ACHN (cell line): ENCODE measurements at places on chromosomes 6 and 20.

DNA sequence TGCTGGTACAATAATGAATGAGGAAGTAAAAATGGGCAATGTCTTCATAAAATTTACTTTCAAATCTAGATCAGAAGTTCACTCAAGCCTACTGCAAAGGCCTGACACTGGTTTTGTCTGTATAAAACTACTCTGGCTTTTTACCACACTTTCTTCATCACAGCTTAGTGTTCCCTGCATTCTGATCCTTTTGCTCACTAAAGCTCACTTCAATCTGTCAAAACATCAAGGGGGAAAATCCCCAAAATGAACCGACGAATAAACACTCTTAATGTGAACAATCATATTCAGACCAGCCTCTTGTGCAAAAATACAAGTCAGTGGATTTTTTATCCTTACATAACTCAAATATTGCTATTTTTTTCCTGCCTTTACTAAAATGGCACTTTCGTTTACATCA lies 98.5 kb downstream of the PRDM1 start:
- DNase-seq: no peak

GRCh38 chr6:119476554-119476953 lies 127.0 kb upstream of the MAN1A1 start:
- DNase-seq: no peak

DNA sequence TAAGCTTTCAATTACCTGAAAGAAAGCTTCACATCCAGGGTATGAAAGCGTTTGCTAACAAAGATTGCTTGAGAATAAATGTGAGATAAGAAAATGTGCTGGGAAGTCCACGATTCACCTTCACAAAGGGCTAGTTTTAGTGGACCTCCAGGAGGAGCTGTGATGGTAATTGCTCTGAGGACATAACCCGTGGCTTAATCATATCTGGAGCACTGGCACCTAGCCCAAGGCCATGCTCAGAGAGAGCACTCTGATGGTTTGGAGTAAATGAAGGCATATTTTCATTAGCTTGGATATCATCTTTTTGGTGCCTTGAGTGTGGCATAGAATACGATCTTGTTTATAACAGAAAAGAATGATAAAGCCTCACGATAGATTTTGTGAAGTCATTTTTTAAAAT lies 46.9 kb upstream of the BACH2 start:
- peak; percentile 25 for DNase-seq

DNA sequence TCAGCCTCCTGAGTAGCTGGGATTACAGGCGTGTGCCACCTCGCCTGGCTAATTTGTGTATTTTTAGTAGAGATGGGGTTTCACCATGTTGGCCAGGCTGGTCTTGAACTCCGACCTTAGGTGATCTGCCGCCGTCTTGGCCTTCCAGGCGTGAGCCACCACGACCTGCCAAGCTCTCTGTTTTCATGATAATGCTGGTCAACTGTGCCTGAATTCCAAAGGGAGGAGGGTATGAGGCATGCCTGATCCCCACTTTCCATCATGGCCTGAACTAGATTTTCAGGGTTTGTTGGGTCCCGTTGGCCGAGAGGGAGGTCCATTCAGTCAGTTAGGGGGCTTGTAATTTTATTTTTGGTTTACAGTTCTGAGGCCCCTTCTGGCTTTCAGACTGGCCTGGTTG lies 28.0 kb upstream of the ANGPT4 start:
- DNase-seq: no peak

DNA sequence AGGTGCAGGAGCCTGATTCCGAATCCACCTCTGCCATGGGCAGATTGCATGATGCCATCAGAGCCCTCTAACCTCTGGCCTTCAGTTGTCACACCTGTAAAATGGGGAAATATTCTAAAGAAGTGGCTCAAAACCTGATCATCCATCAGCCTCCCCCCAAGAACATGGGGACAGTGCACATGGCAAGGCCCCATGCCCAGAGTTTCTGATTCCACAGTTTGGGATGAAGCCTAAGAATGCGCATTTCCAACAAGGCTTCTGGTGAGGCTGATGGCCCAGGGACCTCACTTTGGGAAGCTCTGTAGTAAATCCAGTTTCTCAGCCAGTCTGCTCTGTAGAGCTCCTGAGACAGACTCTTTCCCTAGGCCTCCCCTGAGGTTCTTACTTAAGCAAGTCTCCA lies 119.9 kb upstream of the CD93 start:
- no peak for DNase-seq

DNA sequence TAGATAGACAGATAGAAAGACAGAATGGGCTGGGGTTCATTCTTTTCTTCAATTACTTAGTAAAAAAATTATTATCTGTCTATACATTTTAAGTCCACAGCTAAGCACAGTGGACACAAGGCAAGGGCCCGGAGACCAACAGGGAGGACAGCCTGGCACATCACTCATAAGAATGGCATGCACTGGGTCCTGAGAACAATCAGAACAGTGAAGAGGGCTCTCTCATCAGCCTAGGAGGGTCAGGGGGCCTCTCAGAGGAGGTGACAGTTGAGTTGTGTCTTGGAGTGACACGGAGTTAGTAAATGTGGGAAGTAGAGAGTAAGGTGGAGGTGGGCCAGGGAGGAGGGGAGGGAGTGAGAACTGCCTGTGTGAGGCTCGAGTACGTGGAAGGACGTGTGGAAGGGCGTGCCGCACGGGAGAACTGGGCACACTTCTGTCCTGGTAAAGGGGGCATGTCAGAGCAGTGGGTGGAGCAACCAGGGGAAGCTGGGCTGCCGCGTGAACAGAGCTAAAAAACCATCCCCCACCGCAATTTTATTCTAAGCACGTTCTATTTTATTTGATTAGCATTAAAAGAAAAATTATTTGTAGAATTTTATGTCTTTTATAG lies 45.1 kb upstream of the DSP start:
- no peak for DNase-seq

- no peak for DNase-seq
These were observed 4.6 kb downstream of the MAP3K5 start for GRCh38 chr6:136787726-136788068.

- DNase-seq: no peak
These were observed 40.8 kb upstream of the ATXN1 start for GRCh38 chr6:16802071-16802470.

GRCh38 chr20:24275946-24276705 lies 193.3 kb upstream of the SYNDIG1 start:
- DNase-seq: no peak

GRCh38 chr20:40558212-40558611 lies 130.8 kb downstream of the MAFB start:
- no peak for DNase-seq

DNA sequence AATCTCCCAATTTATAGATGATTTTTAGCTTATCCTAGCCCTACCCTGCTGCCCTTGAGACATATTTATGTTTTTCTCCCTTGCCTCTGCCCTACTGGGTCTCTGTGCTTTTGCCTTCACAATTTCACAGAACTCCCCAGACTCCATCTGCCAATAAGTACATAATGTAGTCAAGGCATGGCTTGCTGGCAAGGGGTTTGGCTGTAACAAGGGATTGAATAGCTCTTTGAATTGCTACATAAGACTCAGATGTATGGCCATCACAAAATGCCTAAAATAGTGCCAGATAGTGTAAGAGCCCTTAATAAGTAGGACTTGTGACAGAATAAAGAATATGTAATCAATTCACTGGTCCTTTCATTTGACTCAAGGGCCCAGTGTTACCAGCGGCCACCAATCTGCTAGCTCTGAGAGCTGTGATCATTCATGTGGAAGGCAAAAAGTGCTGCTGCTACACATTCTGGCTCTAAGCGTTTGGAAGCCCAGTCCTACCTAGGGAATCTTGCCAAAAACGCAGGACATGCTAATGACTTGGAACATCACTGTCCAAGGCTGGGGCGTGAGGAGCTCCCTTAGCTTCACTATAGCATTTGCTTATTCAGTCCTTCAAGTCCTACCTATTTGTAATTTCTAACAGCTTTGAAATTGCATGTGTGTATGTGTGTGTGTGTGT lies 20.5 kb downstream of the CLVS2 start:
- DNase-seq: no peak

GRCh38 chr6:116335612-116336215 lies 35.0 kb upstream of the DSE start:
- no peak for DNase-seq

- DNase-seq: no peak
These were observed 59.0 kb upstream of the THEMIS start for GRCh38 chr6:127959869-127960268.

- no peak for DNase-seq
These were observed 164.5 kb downstream of the ERMARD start for GRCh38 chr6:169915769-169916550.

DNA sequence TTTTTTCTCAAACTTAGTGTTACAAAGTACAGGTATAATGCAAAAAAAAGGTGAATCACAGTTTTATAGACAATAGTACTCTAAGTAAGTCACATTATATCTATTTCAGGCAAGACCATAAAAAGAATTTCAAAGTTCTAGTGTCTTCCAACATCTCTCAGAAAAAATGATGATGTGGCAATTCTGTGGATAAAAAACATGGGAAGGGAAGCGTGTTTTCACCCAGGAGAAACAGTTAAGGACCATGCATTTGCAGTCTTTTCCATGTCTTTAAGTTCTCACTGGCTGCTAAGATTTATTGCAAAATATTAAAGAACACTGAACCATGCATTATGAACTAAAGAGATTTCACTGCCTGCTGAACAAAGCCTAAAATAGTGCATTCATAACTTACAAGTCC lies 1.8 kb downstream of the SSR1 start:
- no peak for DNase-seq
